ENCODE measurements at places on chromosomes 7 and 10.

DNA sequence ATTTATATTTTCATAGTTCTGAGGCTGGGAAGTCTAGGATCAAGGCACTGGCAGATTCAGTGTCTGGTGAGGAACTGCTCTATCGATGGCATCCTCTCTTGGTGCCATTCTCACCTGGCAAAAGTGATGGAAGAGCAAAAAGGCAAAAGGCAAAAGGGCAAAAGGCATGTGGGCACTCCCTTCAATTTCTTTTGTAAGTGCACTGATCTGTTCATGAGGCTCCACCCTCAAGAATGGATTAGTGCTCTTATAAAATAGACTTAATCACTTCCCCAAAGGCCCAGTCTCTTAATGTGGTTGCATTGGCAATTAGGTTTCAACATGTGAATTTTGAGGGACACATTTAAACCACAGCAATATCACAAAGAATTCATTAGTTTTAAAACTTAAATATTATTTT lies 16.1 kb downstream of the TAS2R60 start:
- peak overlapping the region; percentile 96 for H3K27ac ChIP-seq
- no peaks in the 10 kb centered on the region for H3K27me3 ChIP-seq
- no peaks in the 10 kb centered on the region for H3K36me3 ChIP-seq
- DNase-seq, result no peak
- H3K4me1 ChIP-seq, result peaks cover 66% of the 10 kb centered on the region

DNA sequence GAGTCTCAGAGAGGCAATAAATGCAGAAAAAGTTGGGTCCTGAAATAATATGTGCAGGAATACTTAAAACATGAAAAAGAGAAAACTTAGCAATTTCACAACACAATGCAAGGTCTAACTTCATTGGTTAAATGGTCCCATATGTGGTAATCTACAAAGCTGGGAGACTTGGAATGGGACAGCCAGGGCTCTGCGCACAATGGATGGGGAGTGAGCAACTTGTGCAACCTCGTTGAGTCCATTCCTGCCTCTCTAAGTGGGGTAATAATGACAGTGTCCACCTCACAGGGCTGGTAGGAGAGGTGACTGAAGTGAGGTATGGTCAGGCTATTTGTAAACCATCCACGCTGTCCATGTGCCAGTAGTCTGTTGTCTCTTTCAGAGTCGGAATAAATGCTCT lies 11.8 kb upstream of the EMX2 start:
- DNase-seq, result no peak
- no peak overlapping the region for H3K4me3 ChIP-seq
- H3K4me1 ChIP-seq, result no peaks in the 10 kb centered on the region
- H3K36me3 ChIP-seq, result no peaks in the 10 kb centered on the region
- H3K27me3 ChIP-seq, result peaks cover 44% of the 10 kb centered on the region

- no peak overlapping the region for H3K27ac ChIP-seq
- no peak overlapping the region for H3K4me3 ChIP-seq
- peak; percentile 15 for DNase-seq
- H3K27me3 ChIP-seq, result no peaks in the 10 kb centered on the region
- H3K4me1 ChIP-seq, result peaks cover 47% of the 10 kb centered on the region
Observed at GRCh38 chr10:96910488-96911395, 78.6 kb downstream of the LCOR start.

GRCh38 chr10:74282848-74283210 lies 131.8 kb downstream of the ADK start:
- peak overlapping the region; percentile 90 for H3K27ac ChIP-seq
- peaks cover 41% of the 10 kb centered on the region for H3K36me3 ChIP-seq
- peaks cover 42% of the 10 kb centered on the region for H3K4me1 ChIP-seq

- peaks cover 6% of the 10 kb centered on the region for H3K4me1 ChIP-seq
- H3K36me3 ChIP-seq, result no peaks in the 10 kb centered on the region
- no peak overlapping the region for H3K4me3 ChIP-seq
Observed at GRCh38 chr7:138477081-138477578, 17.1 kb downstream of the TRIM24 start.

DNA sequence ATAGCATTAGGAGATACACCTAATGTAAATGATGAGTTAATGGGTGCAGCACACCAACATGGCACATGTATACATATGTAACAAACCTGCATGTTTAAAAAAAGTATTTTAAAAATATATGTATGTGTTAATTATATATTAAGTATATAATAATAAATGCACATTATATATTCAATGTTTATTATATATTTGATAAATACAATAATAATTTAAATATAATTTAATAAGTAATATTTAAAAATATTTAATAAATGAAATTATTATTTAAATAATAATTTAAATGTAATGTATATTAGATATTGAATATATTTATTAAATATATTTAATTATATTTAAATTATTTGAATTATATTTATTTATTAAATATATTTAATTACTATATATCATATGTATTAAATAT lies 661.3 kb upstream of the COBL start:
- H3K4me1 ChIP-seq, result no peaks in the 10 kb centered on the region
- H3K27ac ChIP-seq, result no peak overlapping the region
- no peak overlapping the region for H3K4me3 ChIP-seq
- H3K27me3 ChIP-seq, result no peaks in the 10 kb centered on the region
- DNase-seq, result no peak

DNA sequence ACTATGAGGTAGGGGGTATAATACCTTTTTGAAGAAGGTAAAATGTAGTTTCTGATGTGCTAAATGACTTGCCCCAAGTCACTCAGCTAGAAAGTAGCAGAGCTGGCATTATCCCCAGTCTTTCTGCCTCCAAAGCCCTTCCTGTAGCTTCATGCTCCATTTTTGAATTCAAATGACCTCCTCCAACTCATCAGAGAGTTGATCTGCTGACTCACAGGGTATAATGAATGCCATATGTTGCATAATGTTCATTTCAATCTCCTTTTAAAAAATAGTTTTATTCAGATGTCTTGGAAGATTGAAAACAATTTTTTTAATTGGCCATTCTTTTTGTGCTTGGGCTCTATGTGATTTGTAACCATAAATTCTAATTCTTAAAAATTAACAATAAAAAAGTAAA lies 272.8 kb upstream of the IMMP2L start:
- peaks cover 16% of the 10 kb centered on the region for H3K36me3 ChIP-seq
- peak overlapping the region; percentile 17 for H3K4me3 ChIP-seq
- H3K27me3 ChIP-seq, result no peaks in the 10 kb centered on the region
- H3K27ac ChIP-seq, result peak overlapping the region; percentile 87
- peaks cover 60% of the 10 kb centered on the region for H3K4me1 ChIP-seq

- no peaks in the 10 kb centered on the region for H3K36me3 ChIP-seq
- H3K4me3 ChIP-seq, result peak overlapping the region; percentile 90
- peak overlapping the region; percentile 96 for H3K27ac ChIP-seq
- DNase-seq, result peak; percentile 40
- peaks cover 26% of the 10 kb centered on the region for H3K4me1 ChIP-seq
Observed at GRCh38 chr10:91163269-91163868, 57.1 kb upstream of the PCGF5 start.

GRCh38 chr7:79290841-79291497 lies 162.5 kb downstream of the MAGI2 start:
- H3K27me3 ChIP-seq, result no peaks in the 10 kb centered on the region
- DNase-seq, result peak; percentile 35
- H3K36me3 ChIP-seq, result no peaks in the 10 kb centered on the region
- peak overlapping the region; percentile 52 for H3K4me3 ChIP-seq
- peak overlapping the region; percentile 42 for H3K27ac ChIP-seq

GRCh38 chr7:139995017-139995915 lies 67.5 kb downstream of the PARP12 start:
- H3K36me3 ChIP-seq, result no peaks in the 10 kb centered on the region
- DNase-seq, result peak; percentile 9
- no peak overlapping the region for H3K4me3 ChIP-seq
- H3K27me3 ChIP-seq, result peaks cover 10% of the 10 kb centered on the region
- H3K4me1 ChIP-seq, result peaks cover 14% of the 10 kb centered on the region

DNA sequence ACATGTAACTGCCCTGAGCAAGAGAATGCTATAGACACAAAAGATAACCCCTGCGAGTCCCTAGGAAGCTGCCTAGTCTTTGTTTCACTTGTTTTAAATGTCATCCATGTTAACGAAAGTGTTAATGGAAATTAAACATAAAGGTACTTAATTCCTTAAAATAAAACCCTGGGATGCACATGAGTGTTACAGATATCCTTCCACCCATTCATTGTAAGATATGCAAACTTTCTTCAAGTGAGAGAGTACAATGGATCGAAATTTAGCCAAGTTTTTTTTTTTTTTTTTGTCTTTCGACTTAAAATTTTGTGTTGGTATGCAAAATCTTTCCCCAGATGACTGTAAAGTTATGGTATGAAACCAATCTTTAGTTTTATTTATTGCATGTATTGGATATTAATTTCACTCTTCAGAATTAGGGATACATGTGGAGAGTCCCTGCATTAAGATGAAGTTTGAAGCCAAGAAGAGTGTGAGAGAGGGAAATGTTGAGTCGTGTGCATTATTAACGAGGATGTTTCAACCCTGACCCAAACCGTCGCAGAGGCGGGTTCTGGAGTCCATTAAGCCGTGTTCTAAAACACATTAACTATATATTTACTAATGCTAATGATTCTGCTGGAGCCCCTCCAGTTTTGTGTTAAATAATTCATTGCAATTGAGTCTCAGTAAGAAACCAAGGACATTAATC lies 1.6 kb downstream of the CDK14 start:
- peaks cover 1% of the 10 kb centered on the region for H3K27me3 ChIP-seq
- 0 out of 2 replicates have a peak, but pooled peaks cover 3% of the 10 kb centered on the region for H3K36me3 ChIP-seq
- no peak for DNase-seq
- peaks cover 65% of the 10 kb centered on the region for H3K4me1 ChIP-seq

- no peak for DNase-seq
- H3K27ac ChIP-seq, result no peak overlapping the region
- H3K36me3 ChIP-seq, result peaks cover 5% of the 10 kb centered on the region
- H3K4me3 ChIP-seq, result no peak overlapping the region
- peaks cover 15% of the 10 kb centered on the region for H3K4me1 ChIP-seq
Observed at GRCh38 chr10:70337201-70337651, 45.2 kb downstream of the LRRC20 start.

- DNase-seq, result no peak
- no peaks in the 10 kb centered on the region for H3K36me3 ChIP-seq
- no peaks in the 10 kb centered on the region for H3K4me1 ChIP-seq
Observed at GRCh38 chr7:17487343-17487742, 188.9 kb downstream of the AHR start.

DNA sequence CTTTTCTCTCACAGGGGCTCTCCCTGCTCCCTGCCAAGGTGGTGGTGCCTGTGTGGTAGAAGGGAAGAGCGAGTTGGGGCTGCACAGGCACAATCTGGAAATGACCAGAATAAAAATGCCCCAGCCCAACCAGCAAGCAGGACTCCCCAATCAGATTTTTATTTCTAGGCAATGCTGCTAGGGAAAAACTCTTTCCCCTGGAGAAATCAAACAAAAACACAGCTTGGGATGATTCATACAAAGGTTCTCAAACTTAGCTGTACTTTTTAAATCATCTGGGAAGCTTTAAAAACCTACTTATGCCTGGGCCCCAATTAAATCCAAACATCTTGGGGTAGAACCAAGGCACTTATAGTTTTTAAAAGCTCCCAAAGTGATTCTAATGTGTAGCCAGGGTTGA lies 243.2 kb downstream of the HTR7 start:
- no peak for DNase-seq
- no peaks in the 10 kb centered on the region for H3K27me3 ChIP-seq
- H3K4me1 ChIP-seq, result no peaks in the 10 kb centered on the region
- H3K36me3 ChIP-seq, result no peaks in the 10 kb centered on the region
- no peak overlapping the region for H3K27ac ChIP-seq

GRCh38 chr7:118245267-118246040 lies 20.9 kb downstream of the ANKRD7 start:
- no peaks in the 10 kb centered on the region for H3K27me3 ChIP-seq
- H3K36me3 ChIP-seq, result no peaks in the 10 kb centered on the region
- H3K4me3 ChIP-seq, result no peak overlapping the region
- no peaks in the 10 kb centered on the region for H3K4me1 ChIP-seq

- no peak for DNase-seq
- peaks cover 52% of the 10 kb centered on the region for H3K36me3 ChIP-seq
- peaks cover 3% of the 10 kb centered on the region for H3K27me3 ChIP-seq
- H3K27ac ChIP-seq, result no peak overlapping the region
- H3K4me3 ChIP-seq, result no peak overlapping the region
Observed at GRCh38 chr10:77281719-77282118, 355.9 kb downstream of the KCNMA1 start.

- H3K4me3 ChIP-seq, result peak overlapping the region; percentile 50
- no peak for DNase-seq
- H3K27me3 ChIP-seq, result no peaks in the 10 kb centered on the region
- H3K4me1 ChIP-seq, result peaks cover 15% of the 10 kb centered on the region
- no peaks in the 10 kb centered on the region for H3K36me3 ChIP-seq
Observed at GRCh38 chr7:44145969-44146911, 5.1 kb upstream of the MYL7 start.

DNA sequence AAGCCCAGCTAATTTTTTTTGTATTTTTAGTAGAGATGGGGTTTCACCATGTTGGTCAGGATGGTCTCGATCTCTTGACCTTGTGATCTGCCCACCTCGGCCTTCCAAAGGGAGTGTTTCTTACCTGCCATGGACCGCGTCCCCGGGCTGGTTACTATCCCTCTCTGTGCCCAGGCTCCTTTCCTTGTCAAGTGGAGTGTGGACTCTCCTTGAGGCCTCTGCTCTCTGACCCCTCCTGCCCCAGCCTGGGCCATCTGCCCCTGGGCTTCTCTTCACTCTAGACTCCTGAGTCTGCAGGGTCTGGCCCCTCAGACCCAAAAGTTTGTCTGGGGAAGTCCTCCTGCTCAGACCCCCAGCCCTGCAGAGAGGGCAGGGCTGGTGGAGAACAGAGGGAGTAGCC lies 20.7 kb downstream of the NEURL1 start:
- H3K4me3 ChIP-seq, result no peak overlapping the region
- H3K4me1 ChIP-seq, result peaks cover 8% of the 10 kb centered on the region
- no peak overlapping the region for H3K27ac ChIP-seq
- peaks cover 38% of the 10 kb centered on the region for H3K27me3 ChIP-seq

- H3K4me1 ChIP-seq, result peaks cover 43% of the 10 kb centered on the region
- peaks cover 2% of the 10 kb centered on the region for H3K27me3 ChIP-seq
- no peak for DNase-seq
- H3K36me3 ChIP-seq, result peaks cover 35% of the 10 kb centered on the region
Observed at GRCh38 chr7:120989257-120990220, 1.0 kb downstream of the CPED1 start.

DNA sequence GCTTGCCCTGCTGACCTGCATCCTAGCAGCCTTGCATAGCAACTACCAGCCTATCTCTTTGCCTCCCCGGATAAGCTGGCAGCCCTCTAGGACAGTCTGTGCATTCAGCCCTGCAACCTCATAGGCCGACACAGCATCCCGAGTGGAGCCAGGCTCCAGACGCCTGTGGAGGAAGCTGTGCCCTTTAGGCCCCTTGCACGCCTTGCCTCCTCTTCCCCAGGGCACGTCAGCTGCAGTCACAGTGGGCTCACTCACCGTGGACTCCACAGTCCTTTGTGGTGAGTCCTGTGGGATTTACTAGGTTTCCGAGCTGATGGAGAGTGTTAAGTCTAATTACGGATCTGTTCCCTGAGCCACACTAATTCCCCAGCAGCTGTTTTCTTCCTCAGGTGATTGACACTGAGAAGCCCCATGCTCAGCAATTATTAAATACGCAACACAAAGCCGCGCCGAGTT lies 540.0 kb downstream of the TCERG1L start:
- no peaks in the 10 kb centered on the region for H3K27me3 ChIP-seq
- no peak for DNase-seq
- H3K27ac ChIP-seq, result no peak overlapping the region
- no peak overlapping the region for H3K4me3 ChIP-seq
- H3K36me3 ChIP-seq, result peaks cover 16% of the 10 kb centered on the region

GRCh38 chr7:1458683-1459511 lies at the start of gene MICALL2:
MICALL2 (minus strand) TSS chr7:1459470; CDS start chr7:1459326, 144 bp downstream.
- peaks cover 5% of the 10 kb centered on the region for H3K27me3 ChIP-seq
- H3K4me3 ChIP-seq, result peak within 1 kb of the TSS; percentile 90
- peaks cover 49% of the 10 kb centered on the region for H3K4me1 ChIP-seq
- DNase-seq, result peak; percentile 83

All from HFFc6 (cell line).